Stimulated activated CD4-positive, alpha-beta T cell treated with anti-CD3 and anti-CD28 coated beads, Interleukin-1b, Interleukin-23, amount 100 ng/mL, for 1 hour (primary cell): ENCODE measurements at places on chromosomes 2 and 18.

DNA sequence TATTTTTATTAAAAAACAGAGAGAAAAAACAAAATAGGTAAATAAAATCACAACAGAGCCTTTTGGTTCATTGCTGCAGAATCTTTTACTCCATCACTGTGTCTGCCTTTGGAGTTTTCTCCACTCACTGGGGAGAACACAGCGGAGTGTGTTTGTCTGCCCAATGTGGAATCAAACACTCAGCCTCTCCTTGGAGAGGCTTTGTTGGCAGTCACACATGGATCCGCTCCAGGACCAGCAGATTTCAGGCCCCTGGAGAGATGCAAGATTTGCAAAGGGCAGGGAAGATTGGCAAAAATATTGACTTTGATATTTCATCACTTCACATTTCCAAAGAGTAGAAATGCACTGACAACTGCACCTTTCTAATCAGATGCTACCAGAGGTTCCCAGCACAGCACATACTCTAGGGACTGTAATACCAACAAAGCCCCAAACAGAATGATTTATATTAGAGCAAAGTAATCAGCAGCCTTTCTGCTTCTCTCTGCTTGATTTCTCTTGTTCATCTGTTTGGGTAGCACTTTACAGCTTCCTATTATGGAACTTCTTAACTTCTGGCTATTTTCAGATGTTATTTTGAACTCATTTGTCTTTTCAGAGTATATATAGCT, 1898.8 kb upstream of the PIK3C3 start:
- DNase-seq, result no peak

DNA sequence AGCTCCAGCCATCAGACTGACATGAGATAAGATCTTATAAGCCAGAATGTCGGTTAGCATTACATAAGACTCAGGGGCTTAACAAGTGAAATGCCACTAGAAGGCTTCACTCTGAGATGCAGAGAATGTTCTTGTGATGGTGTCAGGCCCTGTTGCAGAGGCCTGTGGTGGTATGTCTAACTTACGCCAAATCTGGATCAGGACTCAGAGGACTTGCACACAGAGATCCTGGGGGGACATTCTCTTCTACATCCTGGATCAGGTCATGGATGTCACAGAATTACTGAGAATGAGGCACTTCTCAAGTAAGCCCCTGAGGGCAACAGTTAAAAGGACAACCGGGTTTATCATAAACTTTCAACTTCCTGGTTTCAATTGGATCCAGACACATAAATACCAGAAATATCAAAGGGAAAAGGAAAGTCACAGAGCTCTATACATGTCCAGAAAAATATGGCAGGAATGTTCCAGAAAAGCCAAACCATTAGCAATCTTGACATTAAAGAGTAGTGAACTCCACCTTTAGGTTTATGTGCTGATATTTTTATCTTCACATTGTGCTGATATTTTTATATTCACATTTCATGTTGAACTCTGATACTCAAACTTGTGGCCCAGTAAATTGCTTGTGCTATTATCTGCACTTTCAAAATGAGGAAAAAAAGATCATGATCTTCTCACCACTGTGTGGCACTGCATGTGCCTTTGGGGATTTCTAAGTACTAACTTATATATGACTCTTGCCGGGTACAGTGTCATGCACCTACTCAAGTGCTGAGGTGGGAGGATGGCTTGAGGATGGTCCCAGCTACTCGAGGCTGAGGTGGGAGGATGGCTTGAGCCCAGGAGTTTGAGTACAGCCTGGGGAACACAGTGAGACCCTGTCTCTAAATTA, 137.5 kb upstream of the RNF152 start:
- DNase-seq, result no peak

GRCh38 chr2:45968946-45969584, 317.6 kb downstream of the PRKCE start:
- no peak for DNase-seq

GRCh38 chr2:191170773-191171172, 20.0 kb upstream of the STAT4 start:
- DNase-seq, result no peak

- no peak for DNase-seq
Measured at GRCh38 chr2:217563565-217563964, 439.2 kb downstream of the TNS1 start.

GRCh38 chr2:207791579-207792243, 22.0 kb upstream of the FZD5 start:
- DNase-seq, result no peak

DNA sequence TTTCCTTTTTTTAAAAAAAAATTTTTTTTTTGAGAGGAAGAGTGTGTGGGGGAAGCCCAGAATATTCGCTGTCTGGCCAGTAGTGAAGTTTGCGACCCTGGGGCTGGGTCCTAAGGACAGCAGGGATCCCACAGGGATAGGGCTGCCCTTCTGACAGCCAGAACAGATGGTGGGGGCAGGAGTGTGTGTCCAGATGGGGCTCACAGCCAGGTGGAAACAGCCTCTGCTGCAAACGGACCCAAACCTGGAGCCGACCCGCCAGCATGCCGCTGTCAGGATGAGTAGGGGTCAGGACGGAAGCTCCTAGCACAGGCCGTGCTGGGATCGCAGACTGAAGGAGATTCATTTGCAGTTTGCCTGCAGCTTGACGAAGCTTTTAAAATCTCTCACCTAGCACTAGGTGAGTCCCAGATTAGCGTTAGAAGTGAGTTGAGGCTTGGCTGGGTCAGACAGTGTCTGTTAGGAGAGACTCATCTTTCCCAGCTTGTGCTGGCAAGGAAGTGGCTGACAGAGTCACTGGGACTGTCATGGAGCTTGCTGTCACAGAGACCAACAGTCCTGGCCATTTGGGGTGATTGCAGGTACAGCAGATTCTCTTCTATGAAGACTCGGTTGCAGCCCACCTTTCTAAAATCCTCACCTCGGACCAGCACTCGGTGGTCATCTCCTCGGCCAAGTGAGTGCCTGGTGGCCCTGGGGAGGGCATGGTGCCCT, 93.4 kb downstream of the DGKD start:
- DNase-seq, result no peak

GRCh38 chr2:121101093-121101715, 183.8 kb downstream of the TFCP2L1 start:
- DNase-seq, result no peak

- no peak for DNase-seq
Measured at GRCh38 chr2:62663411-62663810, 42.1 kb upstream of the EHBP1 start.

GRCh38 chr2:178891959-178892485, 84.8 kb upstream of the TTN start:
- no peak for DNase-seq

DNA sequence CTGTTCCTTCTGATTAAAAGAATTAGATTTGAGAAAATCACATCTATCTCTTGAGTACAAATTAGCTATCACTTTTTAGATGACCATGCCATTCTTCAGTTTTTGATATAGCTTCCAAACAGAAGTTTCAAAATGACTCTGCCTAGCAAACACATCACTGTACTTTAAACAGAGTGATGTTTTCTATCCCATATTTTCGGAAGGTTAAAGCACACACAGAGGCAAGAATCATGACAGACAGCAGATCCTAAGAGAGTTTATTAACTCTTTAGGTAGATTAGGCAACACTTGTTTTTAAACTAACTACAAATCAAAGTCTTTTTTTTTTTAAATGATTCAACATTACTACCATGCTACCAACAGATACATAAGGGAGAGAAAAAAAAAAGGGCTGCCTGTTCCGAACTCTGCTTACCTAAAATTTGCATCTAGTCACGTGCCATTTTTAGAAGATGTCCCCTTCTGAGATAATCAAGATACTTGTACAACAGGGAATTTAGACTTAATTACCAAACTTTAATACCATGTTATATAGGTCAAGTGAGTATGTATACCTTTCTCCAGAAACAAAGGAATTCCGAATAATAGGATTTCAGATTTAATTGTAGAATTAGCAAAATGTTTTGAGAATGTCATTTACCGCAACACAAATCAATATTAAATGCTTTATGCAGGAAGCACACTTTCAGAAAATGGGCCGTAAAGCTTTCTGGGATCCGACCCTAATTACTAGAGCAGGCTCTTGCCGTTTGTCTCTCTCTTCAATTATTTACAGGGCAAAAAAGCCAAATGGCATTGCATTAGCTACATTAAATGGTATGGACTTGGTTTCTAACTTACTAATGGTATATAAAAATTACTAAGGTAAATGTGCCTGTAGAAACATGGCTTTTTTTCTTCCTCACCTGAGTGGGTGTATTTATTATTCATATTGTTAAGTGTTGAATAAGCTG, 2.6 kb downstream of the RBMS1 start:
- no peak for DNase-seq

GRCh38 chr18:9174302-9174701, 37.7 kb downstream of the ANKRD12 start:
- no peak for DNase-seq

DNA sequence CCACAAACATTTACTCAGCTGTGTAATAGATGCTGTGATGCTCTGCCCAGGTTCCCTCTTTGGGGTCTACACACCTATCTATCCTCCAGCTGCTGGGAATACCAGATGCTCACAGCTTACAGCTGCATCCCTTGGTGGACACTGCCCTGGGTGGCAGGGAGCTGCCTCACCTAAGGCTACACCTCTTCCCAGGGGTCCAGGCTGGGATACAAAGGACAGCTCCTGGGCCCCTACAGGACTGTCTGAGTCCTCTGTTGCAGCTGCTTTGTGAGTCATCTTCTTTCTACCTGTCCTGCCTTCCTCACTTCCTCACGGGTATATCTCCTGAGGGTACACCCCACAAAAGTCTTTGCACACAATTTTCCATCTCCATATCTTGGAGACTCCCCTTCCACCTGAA, 27.6 kb downstream of the THNSL2 start:
- DNase-seq, result no peak

DNA sequence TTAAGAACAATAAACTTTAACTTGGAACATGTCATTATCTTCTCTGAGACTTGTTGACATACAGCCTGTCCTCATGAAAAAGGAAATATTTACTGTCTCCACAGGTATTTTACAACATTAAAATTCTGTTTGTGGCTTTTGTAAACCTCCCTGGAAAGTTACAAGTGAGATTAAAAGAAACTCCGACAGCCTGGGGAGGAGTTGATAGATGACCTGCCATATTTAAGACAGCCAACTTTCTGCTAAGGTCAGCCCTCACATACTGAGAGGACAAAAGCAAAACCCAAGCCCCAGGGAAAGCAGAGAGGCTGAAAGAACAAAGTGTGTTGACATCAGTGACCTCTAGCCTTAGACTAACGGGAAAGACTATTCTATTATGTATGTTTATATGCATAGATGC, 350.2 kb downstream of the RIT2 start:
- no peak for DNase-seq

- no peak for DNase-seq
Measured at GRCh38 chr18:49663899-49664890, 102.3 kb downstream of the LIPG start.

GRCh38 chr2:71530641-71531332, 77.4 kb downstream of the DYSF start:
- no peak for DNase-seq

DNA sequence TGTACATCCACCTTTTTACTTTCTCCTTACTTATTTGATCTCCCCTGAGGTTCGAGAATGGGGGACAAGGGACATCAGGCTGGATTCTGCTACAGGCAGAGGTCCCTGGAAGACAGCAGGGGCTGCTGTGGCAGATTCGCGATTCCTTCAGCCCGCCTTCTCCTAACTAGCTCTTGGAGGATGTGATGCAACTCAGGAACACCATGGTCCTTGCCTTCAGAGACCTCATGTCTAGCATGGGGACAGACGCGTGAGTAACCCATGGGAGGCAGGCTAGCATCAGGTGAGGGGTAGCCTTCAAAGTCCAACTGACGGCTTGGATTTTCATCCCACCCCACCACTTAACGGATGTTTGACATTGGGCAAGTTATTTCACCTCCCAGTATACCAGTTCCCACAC, 869 bp upstream of the TCF23 start:
- no peak for DNase-seq

GRCh38 chr2:170772295-170772694, 2.1 kb downstream of the ERICH2 start:
- DNase-seq, result no peak

- DNase-seq, result no peak
Measured at GRCh38 chr2:62698653-62699052, 6.9 kb upstream of the EHBP1 start.

DNA sequence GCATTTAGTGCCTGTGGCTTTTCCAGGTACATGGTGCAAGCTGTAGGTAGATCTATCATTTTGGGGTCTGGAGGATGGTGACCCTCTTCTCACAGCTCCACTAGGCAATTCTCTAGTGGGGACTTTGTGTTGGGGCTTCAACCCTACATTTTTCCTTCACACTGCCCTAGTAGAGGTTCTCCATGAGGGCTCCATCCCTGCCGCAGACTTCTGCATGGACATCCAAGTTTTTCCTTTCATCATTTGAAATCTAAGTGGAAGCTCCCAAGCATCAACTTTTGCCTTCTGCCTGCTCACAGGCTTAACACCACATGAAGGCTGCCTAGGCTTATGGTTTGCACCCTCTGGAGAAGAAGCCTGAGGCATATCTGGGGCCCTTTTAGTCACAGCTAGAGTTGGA, 492.7 kb downstream of the PIK3C3 start:
- DNase-seq, result no peak

DNA sequence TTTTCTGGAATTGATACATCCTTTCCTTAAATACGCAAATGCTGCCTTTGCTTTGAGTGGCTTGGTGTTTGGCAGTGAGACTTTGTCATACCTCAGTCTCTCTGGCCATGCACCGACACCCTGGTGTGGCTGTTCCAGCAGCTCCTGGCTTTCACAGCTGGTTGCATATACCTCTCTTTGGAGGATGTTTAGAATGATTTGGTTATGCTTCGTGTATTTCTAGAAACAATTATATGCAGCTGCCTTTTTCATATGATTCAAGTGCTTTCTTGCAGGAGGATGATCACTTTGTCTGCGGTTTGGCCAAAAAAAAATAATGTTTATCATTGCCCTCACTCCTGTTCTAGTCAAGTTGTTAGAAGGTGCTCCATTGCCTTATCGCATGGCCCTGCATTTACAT, 95.0 kb upstream of the EML6 start:
- no peak for DNase-seq

GRCh38 chr2:155350783-155351580, 652.5 kb downstream of the KCNJ3 start:
- DNase-seq, result no peak

DNA sequence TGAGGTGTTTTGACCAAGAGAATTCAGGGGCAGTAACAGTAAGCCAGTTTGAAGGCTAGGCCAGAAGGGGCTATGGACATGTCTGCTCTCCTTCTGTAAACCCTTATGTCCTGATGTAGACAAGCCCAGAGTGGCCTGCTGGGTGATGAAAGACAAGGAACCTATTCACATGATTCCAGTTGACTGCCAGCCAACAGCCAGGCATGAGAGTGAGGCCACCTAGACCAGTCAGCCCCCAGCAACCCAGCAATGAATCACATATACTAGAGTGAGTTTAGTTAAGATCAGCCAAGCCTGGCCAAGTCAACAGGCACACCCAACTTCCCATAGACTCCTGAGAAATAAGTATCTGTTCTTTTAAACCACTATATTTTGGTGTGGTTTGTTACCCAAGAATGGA, 1889.7 kb upstream of the CELF4 start:
- no peak for DNase-seq

- no peak for DNase-seq
Measured at GRCh38 chr2:230805353-230806017, 59.3 kb upstream of the ITM2C start.

- no peak for DNase-seq
Measured at GRCh38 chr2:116820986-116821385, 993.5 kb upstream of the DDX18 start.

- no peak for DNase-seq
Measured at GRCh38 chr2:70085711-70086277, 1.5 kb upstream of the PCBP1 start.

GRCh38 chr2:76998152-76998551, 524.0 kb downstream of the LRRTM4 start:
- no peak for DNase-seq
